ENCODE measurements at places on chromosomes 11 and 22.
A peak's percentile ranks its signal among the peaks of the same experiment; 100 is the strongest.

GRCh38 chr22:46012881-46013281 is 35.9 kb upstream of the WNT7B start:
- DNase-seq = no peak

DNA sequence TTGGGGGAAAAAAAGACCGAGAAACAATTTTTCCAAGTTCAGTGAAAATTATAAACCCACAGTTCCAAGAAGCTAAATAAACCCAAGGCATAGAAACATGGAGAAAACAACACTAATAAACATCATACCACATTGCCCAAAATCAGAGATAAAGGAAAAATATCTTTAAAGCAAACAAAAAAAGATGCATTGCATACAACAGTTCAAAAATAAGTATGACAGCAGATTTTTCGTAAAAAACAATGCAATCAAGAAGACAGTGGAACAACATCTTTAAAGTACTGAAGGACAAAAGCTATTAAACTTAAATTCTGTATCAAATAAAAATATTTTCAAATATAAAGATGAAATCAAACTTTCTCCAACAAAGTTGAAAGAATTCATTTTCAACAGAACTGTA is 921.3 kb downstream of the METTL15 start:
- no peak for DNase-seq

DNA sequence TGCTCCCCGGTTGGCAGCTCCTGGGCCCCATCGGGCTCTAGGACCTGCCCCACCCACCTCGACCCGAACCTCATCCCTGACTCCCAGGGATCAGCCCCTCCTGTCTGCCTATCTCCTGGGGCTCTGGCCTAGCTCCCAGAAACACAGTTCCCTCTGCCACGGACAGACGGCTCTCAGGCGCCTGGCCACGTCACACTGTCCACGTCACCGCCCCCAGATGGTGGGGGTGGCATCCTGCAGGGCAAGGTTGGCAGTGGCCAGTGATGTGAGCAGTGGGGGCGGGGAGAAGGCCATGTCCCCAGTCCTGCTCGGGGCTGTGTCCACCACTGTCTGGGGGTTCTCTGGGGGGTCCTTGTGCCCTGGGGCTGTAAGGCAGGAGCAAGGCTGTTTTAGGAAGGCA is 29.2 kb downstream of the SYT7 start:
- DNase-seq = peak; percentile 53

GRCh38 chr11:115869780-115870431 is 365.7 kb upstream of the CADM1 start:
- DNase-seq = peak; percentile 50

GRCh38 chr11:74453373-74453975 is 13.9 kb downstream of the KCNE3 start:
- DNase-seq = peak; percentile 72

- DNase-seq = no peak
These were observed 173.8 kb downstream of the LARGE1 start for GRCh38 chr22:33746501-33746928.

DNA sequence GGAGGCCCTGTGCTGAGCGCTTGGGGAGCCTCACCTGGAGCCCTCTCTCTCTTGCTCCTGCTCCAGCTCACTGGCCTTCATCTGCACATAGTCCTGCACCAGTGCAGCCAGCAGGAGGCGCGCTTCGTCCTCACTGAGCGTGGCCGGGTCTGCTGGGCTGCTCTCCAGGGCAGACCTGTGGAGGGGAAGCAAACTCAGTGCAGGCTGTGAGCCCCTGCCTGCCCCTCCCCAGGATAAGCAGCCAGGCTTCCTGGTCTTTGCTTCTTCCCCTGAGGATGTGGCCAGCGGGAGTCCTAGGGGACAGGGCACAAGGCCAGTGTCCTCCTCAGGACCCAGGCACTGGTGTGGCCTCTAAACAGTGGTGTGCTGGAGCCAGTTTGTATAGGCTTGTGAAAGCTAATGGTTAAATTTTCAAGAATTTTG is 2.2 kb downstream of the CALCA start:
- no peak for DNase-seq

DNA sequence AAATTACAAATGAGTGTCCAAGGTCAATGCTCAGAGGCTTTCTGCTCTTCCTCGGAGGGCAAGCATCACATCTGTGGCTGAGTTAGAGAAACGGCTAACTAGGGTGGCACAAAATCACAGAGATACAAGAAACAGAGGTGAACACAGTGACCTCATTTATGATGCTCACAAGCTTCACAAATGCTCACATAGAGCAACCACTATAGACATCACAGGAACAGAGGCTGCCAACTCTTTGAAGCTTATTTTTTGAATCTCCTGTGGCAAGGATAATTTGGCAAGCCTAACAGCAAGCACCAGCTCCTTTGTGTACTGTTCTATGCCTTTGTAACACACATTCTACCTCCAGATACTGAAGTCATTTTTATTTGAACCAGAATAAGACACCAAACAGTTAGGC is 416.5 kb upstream of the DDI1 start:
- DNase-seq = peak; percentile 41

DNA sequence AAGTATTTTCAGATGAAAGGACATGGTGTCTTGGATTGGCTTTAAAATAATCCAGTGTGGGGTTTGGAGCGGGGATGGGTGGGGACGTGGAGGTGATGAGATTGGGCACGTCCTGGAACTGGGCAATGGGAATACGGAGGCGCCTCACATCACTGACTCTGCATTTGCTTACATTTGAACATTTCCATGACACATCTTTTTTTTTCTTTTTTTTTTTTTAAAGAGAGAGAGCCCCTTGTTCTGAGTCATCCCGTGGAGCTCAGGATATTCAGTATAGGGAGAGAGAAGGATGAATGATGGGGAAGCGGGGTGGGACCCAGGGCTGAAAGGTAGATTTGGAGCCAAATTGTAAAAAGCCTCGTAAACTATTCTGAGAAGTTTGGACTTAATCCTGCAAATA is 142.7 kb downstream of the FBXO7 start:
- peak; percentile 82 for DNase-seq

GRCh38 chr11:121367001-121367843 is 74.7 kb downstream of the SC5D start:
- peak; percentile 31 for DNase-seq

GRCh38 chr11:78973876-78974275 is 399.2 kb upstream of the NARS2 start:
- no peak for DNase-seq

- DNase-seq = peak; percentile 82
These were observed 30.5 kb upstream of the GCAT start for GRCh38 chr22:37777122-37777687.

- DNase-seq = peak; percentile 55
These were observed 96.1 kb upstream of the AKIP1 start for GRCh38 chr11:8814923-8815240.

DNA sequence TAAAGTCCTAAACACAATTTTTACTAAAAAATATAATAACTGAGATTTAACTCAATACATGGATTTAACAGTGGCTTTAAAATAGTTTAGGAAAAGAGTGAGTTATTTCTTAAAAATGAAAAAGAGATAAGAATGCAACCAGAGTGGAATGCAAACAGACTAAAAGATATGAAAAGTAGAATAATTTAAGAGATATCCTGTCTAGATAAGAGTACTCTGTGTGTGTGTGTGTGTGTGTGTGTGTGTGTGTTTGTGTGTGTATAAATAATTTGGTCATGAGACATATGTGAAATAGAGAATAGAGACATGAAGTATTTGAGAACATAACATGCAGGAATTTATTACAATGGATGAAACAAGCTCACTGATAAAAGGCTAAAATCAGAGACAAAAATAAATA is 986.9 kb upstream of the CHORDC1 start:
- peak; percentile 36 for DNase-seq

DNA sequence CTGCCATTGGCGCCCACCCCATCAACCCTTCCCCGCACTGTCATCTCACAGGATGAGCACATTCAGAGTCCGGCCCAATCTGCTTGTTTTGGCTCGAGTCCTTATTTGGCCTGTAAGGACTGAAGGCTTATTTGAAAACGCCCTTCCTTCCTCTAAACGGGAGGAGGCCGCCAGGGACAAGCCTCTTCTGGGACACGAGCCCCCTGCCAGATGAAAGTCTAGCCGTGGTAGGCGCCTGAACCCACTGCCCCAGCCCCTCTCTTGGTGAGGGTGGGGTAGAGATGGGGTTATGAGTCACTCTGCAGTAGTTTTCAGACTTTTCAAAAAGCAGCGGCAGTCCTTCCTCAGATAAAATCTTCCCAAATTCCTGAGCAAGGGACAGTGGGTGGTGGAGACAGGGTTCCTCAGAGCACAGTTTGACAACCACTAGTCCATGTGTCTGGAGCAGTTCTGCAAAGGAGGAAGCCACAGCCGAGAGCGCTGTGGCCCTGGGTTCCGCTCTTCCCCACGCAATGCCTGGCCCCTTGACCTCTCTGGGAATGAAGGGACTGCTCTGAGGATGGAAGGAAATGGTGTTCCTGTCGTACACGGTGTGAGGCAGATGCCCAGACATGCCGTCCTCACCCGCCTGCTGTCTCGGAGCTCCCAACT is 57.0 kb downstream of the MYH9 start:
- peak; percentile 83 for DNase-seq

DNA sequence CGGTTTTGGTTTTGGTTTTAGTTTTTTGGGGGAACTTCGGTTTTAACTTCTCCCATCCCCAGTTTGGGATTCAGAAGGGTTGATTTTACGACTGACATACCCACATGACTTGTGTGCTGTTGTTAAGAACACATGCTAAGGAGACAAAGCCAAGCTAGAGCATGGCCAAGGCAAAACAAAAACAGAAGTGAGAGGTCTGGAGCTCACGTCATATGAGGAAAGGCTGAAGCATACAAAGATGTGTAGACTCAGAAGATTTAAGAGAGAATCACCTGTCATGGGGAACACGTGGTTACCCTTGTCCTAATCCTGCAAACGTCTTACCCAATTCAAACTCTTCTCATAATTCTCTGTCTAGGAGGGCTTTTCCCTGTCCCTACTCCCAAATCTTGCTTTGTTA is 465.0 kb downstream of the FAM181B start:
- no peak for DNase-seq

DNA sequence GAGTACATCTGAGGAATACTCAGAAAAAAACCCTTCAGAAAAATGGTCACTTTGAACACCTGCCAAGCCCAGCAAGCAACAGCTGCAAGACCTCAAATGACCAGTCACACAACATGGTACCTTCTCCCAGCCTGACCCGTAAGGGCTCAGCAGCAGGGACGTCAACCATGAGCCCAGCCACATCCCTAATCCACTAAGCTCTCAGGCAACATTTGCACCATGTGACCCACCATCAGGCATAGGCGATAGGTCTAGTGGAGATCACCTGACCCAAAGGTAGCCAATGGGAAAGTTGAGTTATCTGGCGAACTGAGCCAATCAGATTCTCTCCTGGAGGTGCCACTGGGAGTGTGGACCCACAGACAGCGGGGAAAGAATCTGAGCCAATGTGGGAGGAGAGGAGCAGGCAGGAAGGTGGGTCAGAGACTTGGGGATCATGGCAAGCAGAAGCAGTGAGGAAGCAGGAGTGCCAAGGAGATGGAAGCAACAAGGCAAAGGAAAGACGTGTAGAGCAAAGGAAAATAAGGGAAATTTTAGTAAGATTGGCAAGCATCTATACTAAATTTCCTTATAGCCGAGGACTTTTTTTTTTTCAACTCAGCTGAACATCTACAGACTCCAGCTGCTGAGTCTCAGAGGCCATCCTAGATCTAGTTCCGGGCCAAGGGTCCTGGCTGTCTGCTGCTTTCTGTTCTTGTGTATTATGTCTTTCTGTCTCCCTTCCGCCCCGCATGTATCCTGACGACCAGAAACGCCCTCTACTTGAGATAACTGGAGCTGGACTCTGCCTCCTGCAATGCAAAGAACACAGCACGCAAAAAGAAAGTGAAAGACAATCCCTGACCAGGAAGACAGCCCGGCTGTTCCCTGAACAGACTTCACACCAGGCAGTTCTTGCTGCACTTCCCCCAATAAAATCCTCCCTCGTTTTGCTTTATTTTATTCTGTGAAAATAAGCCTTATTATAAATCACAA is 11.0 kb upstream of the PLAAT2 start:
- DNase-seq = peak; percentile 91

DNA sequence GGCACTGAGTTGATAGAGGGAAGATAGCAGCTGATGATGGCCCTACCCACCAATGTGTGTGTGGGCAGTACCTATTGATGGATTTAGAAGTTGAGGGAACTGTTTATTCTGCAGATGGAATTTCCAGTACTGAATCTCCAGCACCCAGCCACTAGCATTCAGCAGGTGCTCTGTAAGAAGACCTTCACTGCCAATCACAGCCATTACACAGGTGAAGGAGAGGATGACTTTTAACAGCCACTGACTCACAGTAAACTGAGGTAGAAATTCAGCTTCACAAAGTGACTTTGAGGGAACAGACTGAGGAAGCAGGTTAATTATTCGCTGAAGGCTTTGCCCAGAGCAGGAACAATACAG is 107.8 kb downstream of the GGTLC2 start:
- no peak for DNase-seq

- DNase-seq = peak; percentile 7
These were observed 126.4 kb upstream of the C11orf58 start for GRCh38 chr11:16611926-16612565.

- no peak for DNase-seq
These were observed 76.0 kb downstream of the FDX1 start for GRCh38 chr11:110505528-110506284.

DNA sequence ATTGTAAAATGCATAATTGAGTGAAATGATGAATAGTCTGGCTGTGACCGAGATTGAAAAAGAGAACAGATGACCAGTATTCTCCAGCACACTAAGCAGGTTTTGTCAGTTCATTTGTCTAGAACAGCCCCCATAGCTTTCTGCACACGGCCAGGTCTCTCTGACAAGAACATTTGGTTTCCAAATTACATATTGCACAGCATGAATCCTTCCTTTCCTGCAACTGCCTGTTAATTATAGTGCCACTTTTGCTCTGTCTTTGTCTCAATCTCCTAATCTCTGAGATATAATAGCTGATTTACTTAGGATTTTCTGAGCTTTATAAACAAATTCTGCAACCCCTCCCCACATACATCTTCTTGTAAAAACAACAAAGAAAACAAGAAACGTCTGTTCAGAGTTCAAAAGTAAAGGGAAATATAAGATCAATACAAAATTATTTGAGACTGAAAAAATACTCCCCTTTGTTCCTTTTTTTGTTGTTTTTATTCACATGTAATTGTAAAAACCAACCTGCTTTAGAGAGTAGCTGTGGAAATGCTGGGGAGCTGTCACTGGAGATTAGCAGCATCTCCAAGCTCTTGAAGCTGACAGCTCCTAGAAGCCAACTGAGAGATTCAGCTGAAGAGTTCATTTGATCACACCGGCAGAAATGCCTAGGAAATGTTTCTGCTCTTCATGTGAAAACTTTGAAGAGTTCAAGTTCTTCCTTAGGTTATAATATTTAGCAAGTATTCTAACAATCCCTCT is 998.1 kb downstream of the DLG2 start:
- DNase-seq = no peak
